Hematopoietic multipotent progenitor cell (in vitro differentiated cells): ENCODE measurements at places on chromosomes 2 and 18.

- DNase-seq, result no peak
Measured at GRCh38 chr2:234661175-234661574, 164.3 kb upstream of the ARL4C start.

DNA sequence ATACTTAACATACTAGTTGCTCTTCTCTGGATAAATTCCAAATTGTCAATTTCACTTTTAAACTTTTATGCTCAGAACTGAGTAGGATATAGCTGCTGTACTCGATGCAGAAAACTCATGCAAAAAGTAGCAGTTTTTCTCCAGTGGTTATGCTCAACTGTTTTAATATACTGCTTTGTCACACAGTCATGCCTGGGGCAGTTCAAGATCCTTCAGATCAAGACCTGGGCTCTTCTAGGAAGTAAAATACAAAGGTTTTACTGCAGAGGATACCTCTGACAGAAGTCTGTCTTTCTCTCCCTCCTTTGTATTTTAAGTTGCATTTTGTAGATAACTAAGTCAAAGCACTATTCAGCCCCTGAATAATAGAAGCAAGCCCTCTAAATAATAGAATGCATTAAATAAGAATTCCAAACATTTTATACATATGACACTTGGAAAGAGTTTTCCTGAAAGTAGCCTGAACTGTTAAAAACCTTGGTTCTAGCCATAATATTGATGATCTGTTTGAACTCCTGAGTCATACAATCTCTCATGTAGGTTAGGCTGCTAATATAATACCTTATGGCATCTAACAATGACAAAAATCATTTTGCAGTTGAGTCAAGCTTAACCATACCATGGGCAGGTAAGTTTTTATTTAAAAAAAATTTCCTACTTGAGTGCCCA lies 183.3 kb upstream of the TRIB2 start:
- DNase-seq, result no peak

- DNase-seq, result no peak
Measured at GRCh38 chr2:112151701-112152440, 13.7 kb downstream of the FBLN7 start.

- no peak for DNase-seq
Measured at GRCh38 chr2:237196866-237197618, 111.4 kb downstream of the COPS8 start.
